ENCODE measurements at places on chromosomes 2 and 18.
A peak's percentile ranks its signal among the peaks of the same experiment; 100 is the strongest.

- DNase-seq: no peak
Observed at GRCh38 chr2:149652926-149653325, 65.4 kb upstream of the MMADHC start.

- no peak for DNase-seq
Observed at GRCh38 chr2:18516112-18516511, 44.3 kb downstream of the RDH14 start.

GRCh38 chr2:46171411-46171953 lies 125.7 kb upstream of the EPAS1 start:
- DNase-seq: no peak

GRCh38 chr2:105125428-105125827 lies 87.6 kb downstream of the MRPS9 start:
- DNase-seq: no peak

DNA sequence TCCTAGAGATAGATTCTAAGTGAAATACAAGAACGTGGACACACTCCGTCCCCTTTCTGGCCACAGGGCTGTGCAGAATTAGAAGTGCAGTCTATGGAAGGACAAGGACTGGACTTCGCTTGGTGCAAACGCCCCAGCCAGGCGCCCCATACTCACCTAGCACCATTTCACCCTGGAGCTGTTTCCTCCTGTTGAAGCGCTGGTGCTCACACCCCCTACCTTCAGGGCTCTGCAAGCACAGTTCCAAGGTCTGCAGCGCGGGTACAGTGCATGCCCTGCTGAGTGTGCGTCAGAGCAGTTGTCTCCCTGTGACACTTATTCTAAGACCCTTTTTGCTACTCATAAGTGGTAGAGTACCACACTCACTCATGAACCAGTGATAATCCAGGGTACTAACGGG lies 3.0 kb downstream of the HPCAL1 start:
- no peak for DNase-seq

GRCh38 chr2:104733226-104733943 lies 120.5 kb upstream of the POU3F3 start:
- DNase-seq: peak; percentile 13

- no peak for DNase-seq
Observed at GRCh38 chr2:170587922-170588321, 127.2 kb upstream of the SP5 start.
